Left forelimb (tissue), 1 donor: ENCODE measurements at places on chromosomes 7 and 10.

- DNase-seq: no peak
These were observed 148.2 kb upstream of the ETV1 start for GRCh38 chr7:14137676-14138075.

- no peak for DNase-seq
These were observed 83.1 kb upstream of the EGR2 start for GRCh38 chr10:62899311-62899710.

DNA sequence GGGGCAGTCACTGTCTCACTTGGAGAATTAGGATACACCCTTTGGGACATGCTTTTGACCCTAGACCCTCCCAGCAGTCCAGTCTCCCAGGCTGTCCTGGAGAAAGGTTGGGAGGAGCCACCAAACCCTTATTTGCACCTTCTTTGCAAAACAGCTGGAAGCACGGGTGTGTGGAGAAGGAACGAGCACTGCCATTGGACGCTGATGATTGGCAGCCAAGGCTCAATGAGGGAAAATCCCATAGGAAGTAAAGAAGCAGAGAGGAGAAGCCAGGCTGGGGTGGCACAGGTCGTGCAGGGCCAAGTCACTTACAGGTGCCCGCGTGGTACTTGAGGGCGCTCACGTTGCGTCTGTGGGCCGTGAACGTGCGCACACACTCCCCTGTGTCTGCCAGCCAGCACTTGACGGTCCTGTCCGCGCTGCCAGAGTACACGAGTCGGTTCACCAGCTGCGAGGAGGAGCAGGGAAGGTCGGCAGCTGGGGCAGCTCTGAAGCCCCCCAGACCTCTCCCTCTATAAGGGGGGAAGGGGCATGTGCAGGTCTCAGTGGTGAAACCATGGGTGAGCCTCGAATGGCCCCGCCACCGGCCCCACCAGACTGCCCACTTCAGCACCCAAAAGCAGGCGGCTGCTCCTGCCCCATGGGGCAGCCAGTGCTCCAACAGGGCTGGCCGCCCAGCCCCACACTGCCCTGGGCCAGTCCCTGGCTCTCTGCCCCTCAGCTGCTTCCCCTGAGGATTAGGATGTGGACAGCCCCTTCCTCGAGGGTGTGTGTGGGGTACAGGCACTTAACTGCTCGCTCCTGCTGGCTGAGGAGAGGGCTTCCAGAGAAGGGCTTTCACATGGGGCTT lies 24.8 kb downstream of the WDR86 start:
- no peak for DNase-seq

DNA sequence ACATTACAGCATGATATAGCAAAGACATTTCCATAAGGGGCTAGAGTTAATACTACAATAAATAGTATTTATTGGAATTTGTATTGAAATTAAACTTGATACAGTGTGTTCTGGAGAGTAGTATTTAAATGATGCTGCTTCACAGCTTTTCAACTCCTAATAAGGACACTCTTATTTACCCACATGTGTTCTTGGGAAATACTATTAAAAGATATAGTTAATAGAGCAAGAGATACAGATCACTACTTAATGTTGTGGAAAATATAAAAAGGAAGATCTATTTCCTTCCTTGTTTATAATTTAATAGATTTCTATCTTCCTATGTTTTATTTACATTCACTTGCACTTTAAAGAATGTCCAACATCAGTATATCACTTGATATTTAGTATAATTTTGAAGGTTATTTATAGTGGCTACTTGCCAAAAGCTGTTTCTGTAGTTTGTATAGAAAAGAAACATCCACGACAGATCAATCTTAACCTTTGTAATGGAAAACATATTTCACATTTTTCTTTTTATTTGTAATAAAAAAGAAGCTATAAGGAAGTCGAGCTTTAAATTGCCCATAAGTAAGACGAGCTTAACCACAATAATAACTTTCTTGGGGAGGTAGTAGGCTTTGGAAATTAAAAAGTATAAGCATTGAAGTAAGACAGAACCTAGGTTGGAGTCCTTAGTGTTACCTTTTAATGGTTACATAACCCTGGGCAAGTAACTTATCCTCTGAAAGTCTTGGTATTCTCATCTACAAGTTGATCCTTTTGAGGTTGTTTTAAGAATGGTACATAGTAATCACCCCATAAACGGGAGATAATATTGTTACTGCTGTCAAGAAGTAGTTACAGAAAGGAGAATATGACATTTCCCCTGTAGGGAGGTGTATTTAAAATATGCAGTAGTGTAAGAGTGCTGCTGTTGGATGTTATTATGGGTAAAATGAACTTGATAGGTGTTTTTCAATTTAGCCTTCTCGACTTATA lies 32.8 kb downstream of the CPED1 start:
- no peak for DNase-seq

GRCh38 chr10:113386005-113386404 lies 166.8 kb upstream of the HABP2 start:
- DNase-seq: no peak

DNA sequence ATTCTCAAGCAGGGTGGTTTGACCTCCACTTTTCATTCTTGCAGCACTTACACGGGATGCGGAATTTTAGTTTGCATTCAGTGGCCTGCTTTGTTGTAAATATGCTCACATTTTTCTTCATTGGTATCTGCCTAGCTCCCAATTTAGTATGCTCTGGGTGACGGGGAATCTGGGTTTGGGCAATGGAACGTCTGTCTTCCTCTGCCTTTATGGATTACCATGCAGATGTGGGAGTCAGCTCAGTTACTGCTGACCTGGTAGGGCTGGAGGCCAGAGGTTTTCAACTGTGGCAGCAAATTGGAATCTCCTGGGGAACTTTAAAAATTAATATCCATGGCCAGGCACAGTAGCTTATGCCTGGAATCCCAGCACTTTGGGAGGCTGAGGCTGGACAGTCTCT lies 161.6 kb downstream of the CAMK1D start:
- no peak for DNase-seq

DNA sequence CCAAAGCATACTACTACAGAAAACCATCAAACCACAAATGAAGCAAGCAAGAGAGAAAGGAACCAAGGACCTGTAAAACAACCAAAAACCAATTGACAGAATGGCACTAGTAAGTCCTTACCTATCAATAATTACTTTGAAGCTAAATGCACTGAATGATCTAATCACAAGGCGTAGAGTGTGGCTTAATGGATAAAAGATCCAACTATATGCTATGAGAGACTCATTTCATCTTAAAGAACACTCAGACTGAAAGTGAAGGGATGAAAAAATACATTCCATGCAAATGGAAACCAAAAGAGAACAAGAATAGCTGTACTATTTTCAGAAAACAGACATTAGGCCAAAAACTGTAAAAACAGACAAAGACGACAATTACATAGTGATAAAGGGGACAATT lies 70.7 kb downstream of the CRPPA start:
- no peak for DNase-seq
